ENCODE measurements at places on chromosomes 3 and 15. TPM values are rescaled to one million over a fixed set of nuclear protein-coding genes. Genes with fewer than 3 reads are reported as not detected.

GOLGA6L24 gene
- total RNA-seq = not detected

ATP2B2 gene
- not detected for total RNA-seq

MESP1 gene
- total RNA-seq = 1.7 TPM

GAP43 gene
- not detected for total RNA-seq

GRM7 gene
- total RNA-seq = not detected

ZIC1 gene
- total RNA-seq = not detected

ASB14 gene
- not detected for total RNA-seq

SNTN gene
- total RNA-seq = not detected

CPLX3 gene
- total RNA-seq = not detected
